ENCODE measurements at places on chromosomes 13 and 19.
A peak's percentile ranks its signal among the peaks of the same experiment; 100 is the strongest.

DNA sequence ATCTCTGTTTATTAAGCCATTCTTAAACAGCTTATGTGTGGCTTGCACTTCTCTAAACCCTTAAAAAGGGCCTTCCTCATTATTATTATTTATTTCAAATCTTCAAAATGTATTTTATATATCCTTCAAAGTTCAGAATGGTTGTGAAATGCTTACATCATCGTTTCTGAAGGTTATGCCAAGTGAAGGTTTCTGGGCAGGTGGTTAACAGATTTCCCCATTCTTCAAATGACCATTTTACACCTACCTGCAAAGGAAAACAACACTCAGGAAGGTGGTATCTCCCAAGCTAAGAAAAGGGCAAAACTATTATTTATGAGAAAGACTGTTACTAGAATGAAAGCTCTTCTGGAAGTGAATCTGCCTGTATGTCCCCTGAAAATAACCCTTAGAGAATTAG, 191.6 kb downstream of the SHISA2 start:
- no peak for DNase-seq

DNA sequence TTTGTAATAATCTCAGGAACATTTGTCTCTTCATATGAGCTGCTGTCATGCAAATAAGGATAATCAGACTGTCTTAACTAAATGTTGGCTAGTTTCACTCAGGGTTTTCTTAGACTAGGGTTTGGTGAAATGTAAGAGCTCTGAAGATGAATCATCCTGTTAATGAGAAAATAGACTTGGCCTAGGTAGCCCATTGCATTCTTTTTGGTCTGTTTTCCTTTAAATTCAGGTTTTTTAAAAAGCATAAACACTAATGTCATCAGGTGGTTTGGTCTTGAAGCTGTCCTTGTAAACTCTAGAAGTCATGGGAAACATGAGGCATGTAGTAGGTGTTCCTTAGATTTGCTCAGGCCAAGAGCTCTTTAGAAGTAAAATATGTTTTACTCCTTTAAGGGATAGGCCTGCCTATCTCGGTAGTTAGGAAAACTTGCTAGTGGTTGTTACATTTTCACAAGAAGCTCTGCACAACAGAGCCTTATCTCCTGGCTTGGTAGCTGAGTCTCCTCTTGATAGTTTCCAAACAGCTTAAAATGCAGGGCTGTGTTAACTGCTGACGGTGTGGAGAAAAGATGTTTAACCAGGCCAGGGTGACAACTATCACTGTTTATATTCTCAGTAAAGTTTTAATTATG, 62.0 kb upstream of the C1QTNF9B start:
- no peak for DNase-seq

- DNase-seq = no peak
Observed at GRCh38 chr19:38452430-38453366, 19.2 kb downstream of the RYR1 start.

DNA sequence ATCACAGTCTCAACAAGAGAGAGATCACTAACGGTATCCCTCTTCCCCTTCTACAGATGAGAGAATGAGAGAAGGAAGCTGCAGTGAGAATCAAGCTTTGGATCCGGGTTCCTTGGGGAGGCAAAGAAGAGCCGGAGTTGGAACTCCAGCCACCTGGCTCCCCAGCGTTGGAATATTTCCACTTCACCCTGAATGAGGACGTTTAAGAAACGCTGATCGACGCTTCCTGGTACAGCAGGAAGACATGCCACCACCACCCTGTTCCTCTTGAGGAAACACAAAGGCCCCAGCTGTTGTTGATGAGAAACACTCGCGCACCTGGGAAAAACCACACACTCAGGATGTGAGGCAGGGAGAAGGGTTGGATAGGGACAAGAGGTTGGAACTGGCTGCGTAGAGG, 11.3 kb upstream of the CACNG8 start:
- no peak for DNase-seq

GRCh38 chr19:46610413-46610775, 9.3 kb downstream of the CALM3 start:
- peak; percentile 71 for DNase-seq

DNA sequence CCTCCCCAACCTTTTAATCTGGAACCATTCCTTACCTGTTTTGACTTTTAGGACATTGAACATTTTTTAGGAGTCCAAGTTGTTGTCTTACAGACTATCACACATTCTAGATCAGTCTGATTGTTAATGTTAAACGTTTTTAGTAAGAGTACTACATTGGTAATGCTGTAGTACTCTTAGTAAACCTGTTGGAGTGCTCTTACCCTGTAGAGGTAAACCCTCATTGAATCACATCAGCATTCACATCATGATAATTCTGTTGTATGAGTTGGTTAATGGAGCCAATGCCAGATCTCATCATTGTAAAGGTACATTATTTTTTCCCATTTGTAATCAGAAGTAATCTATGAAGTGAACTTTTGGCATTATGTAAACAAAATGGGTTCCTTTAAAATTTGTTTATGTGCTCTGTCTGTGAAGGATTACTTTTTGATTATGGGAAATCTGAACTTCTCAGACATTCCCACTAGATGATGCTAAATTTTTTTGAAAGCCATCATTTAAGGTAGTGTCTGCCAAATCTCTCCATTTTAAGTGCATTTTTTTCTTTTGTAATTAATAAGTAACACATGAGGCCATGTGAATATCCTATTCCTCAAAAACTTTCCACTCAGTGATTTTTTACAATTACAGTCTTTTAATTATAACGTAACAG, 55.2 kb downstream of the VWA8 start:
- no peak for DNase-seq
